ENCODE measurements at places on chromosomes 12 and 14.

GRCh38 chr12:54486173-54486867 is 11.2 kb upstream of the NCKAP1L start:
- DNase-seq: no peak

DNA sequence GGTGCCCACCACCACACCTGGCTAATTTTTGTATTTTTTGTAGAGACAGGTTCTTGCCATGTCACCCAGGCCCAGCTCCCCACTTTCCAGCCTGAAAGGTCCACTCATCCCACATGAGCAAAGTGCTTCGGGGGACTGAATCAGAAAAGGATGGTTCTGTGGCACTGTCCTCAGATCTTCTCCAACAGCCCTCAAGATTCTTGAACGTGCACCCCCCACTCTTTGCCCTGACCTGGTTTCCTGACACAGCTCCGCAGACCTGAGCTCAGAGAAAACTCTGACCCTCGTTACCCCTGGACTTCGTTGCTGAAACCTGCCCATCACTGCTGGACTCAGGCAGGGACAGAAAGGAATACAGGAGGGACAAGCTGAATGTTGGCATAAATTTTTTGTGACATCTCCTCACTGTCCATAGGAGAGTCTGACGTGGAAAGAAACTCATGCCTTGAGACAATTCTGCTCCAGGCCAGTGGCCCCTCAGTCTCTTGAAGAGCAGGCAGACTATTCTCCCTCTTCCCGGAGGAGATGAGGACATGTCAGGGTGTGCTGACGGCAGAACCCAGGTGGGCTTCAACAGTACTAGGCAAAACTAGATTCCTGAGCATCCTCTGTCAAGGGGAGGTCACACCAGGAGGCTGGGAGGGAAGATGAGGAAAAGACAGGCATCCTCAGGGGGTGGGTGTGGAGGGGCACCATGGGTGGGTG is 149.3 kb downstream of the DPF3 start:
- no peak for DNase-seq

- no peak for DNase-seq
Measured at GRCh38 chr14:86712176-86712575, 1182.2 kb downstream of the FLRT2 start.

DNA sequence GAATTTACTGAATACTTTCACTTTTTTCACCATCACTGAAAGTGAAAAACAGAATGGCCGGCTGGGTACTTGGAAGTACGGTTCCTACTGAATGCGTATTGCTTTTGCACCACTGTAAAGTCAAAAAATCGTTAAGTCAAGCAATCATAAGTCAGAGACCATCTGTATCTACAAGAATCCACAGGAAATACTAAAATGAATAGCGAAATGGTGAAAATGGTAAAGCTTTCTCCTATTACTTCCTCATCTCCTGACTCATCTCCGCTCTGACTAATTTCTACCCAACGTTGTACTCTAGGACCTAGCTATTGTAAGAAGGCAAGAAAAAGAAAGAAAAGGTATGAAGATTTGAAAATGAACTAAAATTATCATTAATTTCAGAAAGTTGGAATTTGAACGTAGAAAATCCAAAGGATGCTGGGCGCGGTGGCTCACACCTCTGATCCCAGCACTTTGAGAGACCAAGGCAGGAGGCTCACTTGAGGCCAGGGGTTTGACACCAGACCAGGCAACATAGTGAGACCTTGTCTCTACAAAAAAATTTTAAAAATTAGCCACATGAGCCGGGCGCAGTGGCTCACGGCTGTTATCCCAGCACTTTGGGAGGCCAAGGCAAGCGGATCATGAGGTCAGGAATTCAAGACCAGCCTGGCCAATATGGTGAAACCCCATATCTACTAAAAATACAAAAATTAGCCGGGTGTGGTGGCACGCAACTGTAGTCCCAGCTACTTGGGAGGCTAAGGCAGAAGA is 5.3 kb upstream of the CDCA4 start:
- no peak for DNase-seq

GRCh38 chr12:51051787-51052186 is 3.7 kb downstream of the LETMD1 start:
- no peak for DNase-seq

- DNase-seq: no peak
Measured at GRCh38 chr12:112029301-112029700, 16.1 kb downstream of the ERP29 start.

DNA sequence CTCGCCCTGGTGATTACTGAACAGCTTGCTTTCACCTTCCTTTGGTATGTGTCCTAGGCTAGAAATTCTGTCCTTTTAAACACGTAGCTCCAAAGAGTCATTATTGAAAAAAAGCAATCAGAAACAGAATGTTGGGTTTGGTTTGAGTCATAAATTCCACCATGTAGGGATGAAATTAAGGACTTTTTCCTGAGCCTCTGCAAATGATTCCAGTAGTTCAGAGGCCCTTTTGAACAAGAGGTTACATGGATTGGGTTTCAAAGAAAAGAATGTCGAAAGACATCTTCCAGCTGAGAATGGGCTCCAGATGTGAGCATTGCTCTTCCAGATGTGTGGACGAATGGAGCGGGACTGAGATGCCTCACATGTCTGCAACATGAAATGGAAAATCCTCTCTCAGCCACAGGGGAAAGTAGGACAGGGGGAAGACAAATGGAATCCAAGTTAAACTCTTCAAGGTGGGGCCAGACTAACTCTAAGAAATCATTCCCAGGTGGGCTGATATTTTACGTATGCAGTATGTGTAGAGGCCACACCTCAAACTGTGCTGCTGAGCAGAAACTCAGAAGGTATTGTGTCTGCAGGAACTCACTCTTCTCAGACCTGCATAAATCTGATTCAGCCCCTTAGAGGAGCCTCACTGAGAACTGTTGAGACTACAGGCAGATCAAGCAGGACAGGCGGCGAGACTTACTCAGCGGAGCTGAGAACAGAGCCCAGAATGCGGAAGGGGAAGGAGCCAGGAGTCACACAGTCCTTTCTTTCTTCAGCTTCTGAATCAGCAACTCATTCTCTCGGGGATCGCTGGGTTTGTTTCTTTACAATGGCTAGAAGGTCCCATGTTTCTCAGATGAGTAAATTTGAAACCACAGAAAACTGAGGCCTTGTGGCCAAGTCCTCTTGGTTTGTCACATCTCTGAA is 23.3 kb upstream of the EMP1 start:
- no peak for DNase-seq

DNA sequence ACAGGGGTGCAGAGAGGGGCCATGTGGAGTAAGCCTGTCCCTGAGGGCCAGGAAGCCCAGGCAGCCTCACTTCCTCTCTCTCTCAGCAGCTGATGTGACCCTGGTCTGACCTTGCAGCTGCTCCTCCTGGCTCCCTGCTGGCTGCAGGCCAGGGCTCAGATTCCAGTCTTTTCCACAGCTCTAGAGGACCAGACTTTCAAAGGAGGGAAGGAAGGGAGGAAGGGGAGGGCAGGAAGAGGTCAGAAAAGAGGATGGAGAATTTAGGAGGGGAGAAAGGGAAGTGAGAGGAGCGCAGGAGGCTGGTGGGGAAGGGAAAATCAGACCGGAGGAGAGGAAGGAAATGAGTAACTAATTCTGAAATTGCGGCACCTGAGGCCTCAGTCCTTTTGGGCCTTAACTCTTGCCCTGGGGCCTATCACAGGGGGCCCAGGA is 40.9 kb upstream of the VASH1 start:
- DNase-seq: no peak

DNA sequence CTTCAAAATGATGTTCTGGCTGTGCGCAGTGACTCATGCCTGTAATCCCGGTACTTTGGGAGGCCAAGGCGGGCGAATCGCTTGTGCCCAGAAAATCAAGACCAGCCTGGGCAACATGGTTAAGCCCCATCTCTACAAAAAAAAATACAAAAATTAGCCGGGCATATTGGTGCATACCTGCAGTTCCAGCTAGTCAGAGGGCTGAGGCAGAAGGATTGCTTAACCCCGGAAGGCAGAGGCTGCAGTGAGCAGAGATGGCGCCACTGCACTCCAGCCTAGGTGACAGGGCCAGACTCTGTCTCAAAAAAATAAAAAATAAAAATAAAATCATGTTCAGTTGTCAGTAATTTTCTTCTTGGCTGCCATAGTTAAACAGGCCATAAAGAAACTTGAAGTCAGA is 245.9 kb upstream of the USP15 start:
- no peak for DNase-seq

GRCh38 chr14:84390010-84390409 is 1139.9 kb upstream of the FLRT2 start:
- DNase-seq: no peak

DNA sequence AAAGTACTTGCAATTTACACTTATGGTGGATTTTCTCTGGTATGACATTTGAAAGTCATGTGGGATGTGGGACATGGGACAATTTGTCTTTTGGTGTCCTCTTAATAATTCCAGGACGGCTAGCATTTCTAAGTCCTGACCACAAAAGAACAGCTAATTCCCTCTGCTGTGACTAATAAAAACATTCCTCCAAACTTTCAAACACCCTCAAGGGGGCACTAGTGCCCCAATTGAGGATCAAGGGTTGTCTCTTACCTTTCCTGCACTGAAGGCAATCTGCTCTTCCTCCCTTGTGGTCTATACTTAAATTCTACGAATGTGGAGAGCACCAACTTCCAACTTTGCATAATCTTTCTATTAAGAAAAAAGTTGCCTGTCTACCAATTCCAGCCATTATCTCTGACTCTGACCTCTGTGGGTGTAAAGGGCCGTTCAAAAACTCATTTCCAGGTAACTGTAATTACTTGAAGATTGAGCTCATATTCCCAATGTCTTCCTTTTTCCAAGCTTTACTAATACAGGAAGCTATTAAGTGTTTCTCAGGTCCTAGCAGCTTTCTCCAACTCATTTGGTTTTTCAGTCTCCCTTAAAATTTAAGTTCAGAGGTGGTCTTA is 210.2 kb downstream of the PTPRO start:
- DNase-seq: no peak

DNA sequence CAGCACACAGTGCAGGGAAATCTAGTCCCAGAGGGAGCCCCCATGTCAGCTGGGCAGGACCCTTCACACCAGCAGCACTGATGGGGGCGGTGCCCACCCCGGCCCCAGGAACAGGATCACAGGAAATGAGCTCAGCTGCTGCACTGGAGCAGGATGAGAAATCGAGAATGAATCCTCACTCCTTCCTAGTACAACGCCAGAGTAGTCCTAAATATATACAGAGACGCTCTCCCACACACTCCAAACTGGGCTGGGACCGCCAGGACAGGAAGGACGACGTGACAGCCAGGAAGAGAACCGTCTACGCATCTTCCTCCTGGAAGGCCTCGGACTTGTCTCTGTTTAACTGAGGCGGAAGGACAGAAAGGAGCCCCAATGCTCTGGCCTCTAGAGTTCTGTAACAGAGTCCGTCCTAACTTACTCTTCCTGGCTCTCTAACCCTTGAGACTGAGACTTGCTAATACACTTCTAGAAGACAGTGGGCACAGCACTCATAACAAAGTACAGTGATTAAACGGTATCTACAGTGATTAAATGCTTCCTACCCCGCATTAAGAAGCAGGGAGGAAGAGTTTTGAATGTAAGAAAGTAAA is 33.4 kb downstream of the CDC42BPB start:
- DNase-seq: no peak

GRCh38 chr14:61188196-61188595 is 92.9 kb downstream of the TMEM30B start:
- DNase-seq: no peak

DNA sequence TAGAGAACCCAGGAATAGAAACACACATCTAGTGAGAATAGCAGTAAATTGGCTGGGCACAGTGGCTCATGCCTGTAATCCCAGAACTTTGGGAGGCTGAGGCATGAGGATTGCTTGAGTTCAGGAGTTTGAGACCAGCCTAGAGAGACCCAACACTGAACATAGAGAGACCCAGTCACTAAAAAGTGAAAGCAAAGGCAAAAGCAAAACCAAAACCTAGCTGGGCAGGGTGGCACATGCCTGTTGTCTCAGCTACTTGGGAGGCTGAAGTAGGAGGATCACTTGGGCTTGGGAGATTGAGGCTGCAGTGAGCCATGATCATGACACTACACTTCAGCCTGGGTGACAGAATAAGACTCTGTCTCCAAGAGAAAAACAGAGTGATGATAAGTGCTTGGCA is 37.5 kb upstream of the MIS18BP1 start:
- DNase-seq: no peak

GRCh38 chr12:72146495-72146894 is 125.7 kb upstream of the TRHDE start:
- no peak for DNase-seq

DNA sequence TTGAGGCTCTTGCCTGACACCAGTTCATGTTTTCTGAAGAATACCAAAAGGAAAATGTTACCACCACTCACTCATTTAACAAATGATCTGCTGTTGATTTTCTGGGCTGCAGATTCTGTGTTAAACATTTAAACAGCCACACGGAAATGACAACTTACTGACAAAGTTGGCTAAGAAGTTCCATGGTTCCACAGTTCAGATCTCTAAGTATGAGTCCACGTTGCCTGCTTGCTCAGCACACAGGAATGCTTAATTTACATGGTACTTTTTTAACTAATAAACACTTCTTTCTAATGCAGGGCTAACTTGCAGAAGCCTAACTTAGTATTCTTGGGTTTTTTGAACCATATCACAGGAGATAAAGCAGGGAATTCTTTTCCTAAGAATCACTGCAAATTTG is 34.7 kb downstream of the PTGER2 start:
- DNase-seq: no peak

GRCh38 chr12:112877006-112877405 is 29.8 kb upstream of the OAS1 start:
- DNase-seq: no peak

DNA sequence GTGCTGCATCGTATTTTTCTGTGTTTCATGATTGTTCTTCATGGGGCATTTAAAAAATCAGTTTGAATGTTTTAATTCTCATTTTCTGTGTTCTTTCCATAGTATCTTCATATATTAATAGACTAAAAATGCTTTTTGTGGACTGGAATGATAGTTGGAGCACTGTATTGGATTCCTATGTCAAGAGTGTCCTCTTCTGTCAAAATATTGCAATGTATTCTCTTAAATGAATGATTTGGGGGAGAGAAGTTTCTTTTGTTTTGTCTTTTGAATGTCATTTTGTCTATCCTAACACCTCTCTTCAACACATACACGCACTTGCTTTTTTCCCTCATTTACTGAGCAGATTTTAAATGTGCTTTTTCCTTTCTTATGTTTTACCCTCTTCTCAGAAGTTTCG is 4.7 kb upstream of the EIF2S3B start:
- DNase-seq: no peak

DNA sequence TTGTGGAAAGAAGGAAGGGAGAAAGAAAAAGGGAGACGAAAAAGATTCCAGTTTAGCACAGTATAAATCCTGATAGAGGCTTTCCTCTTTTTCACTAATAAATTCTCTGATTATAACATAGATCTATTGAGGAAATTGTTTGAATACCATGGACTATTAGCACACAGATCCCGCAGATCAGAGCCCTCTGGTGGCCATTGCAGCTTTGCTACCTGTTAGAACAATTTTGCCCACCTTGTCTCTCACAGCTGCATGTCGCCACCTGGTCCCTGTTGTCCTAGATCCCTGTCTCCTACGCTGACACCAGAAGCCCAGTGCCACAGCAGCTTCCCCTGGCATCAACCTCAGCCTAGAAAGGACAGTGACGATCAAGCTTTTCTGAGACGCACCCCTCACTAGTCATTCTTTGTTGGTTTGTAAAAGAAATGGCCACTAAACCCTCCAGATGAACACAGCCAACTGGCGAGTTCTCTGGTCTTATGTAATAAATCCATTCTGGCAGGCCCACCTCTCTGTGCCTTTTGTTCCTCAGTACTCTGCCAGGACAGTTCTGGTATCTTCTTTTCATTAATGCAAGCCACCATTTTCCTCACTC is 9.9 kb downstream of the GPHB5 start:
- DNase-seq: no peak

- no peak for DNase-seq
Measured at GRCh38 chr14:85402569-85403162, 127.3 kb upstream of the FLRT2 start.

Measured in caudate nucleus (tissue), 63 donors.